ENCODE measurements at places on chromosomes 5 and 9.

DNA sequence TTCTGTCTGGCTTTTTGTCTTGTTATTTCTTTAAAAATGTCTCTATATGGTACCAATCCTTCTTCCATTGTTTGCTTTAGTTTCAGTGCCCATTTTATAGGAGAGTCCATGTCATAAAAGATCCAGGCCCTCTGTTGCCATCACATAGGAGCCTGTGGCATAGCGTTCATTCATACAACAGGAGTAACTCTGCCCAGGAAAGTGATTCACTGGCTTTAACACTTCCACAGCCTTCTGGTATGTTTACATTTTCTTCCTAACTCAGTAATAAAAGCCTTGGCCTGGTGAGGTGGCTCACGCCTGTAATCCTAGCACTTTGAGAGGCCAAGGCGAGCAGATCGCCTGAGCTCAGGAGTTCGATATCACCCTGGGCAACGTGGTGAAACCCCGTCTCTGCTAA lies 519.3 kb upstream of the PTGER4 start:
- DNase-seq: no peak

DNA sequence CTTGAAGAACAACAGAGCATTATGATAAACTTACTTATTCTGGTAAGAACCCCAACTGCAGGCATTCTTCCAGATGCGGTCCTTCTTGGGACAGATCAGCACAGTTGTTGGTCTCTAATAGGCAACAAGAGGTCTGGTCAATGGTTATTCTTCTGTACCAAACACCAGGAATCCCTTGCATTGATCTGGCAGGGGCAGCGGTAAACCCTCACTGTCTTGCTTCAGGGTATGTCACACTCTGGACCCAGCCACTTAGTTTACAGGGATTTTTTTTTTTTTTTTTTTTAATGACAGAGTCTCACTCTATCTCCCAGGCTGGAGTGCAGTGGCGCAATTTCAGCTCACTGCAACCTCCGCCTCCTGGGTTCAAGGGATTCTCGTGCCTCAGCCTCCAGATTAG lies 1.3 kb upstream of the FAM193B start:
- no peak for DNase-seq

DNA sequence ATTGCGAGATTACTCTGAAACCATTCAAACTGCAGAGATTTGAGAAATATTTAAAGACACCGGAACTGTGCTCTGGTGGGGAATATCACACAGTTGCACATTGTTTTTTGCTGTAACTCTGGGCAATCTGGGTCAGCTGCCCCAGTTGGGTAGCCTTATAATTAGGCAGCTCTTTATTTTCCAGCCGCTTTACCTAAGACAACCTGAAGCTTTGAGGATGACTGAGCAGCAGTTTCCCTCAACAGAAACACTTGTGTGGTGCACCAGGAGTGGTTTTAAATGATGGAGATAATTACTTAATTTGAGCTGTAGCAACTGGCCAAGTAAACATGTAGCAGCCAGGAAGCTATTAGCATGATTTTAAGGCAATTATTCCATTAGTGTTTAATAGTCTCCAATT lies 2.9 kb downstream of the PLCXD3 start:
- DNase-seq: no peak

GRCh38 chr9:72149231-72149975 lies at the start of gene GDA:
Gene GDA (plus strand): TSS chr9:72149440. CDS start chr9:72149560, 120 bp downstream.
- DNase-seq: no peak

- DNase-seq: no peak
Measured at GRCh38 chr9:111937781-111938426, 41.3 kb downstream of the UGCG start.

GRCh38 chr9:91766315-91767069 lies 183.5 kb downstream of the ROR2 start:
- peak; percentile 69 for DNase-seq

DNA sequence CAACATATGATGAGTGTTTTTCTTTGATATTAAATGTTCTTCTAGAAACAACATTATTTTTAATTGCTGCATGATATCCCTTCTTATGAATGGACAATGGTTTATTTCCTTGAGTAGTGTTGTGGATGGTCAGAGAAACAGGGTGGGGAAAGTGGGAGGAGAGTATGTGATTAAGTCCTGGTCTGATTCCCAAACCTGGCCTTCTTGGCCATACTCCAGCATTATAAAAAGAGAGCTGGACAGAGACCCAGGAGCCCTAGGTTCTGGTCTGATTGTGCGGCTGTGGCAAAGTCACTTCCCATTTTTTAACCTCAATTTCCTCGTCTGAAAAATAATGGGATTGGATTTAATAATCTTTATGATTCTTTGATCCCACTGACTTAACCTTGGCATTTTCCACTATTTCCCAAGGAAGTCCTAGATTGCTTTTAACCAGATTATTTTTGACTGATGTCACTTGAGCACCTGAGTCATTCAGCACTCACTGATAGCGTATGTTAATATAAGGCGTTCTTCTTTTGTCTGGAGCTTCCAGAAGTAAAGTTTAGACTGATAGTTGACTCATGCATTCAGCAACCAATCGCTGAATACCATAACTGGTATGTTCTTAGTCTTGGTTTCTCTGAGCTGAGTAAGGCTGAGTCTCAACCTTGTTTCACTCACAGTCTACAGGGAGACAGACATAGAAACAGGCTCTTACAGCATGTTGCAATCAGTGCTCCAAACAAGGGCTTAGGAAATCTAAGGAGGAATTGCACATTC lies 26.2 kb downstream of the OSMR start:
- no peak for DNase-seq

DNA sequence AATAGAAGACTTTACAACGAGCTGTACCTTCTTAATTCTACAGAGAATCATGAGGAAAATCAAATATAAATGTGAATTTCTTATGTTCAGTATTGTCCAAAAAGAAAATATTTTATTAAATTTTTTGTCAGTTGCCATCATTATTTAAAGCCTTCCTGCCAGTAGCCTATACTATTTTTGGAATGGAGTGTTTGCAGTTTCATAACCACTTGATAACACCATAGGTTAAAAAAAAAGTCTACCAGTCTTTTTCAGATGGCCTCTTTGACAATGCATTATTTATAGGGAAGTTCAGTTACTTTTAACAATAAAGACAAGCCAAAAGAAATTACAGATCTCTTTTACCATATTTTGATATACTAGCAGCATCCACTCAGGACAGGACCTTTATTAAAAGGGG lies 80.3 kb upstream of the CCDC152 start:
- no peak for DNase-seq

- DNase-seq: no peak
Measured at GRCh38 chr5:180484813-180485212, 9.4 kb upstream of the CNOT6 start.

GRCh38 chr5:154895606-154896561 lies 37.5 kb downstream of the CNOT8 start:
- no peak for DNase-seq

DNA sequence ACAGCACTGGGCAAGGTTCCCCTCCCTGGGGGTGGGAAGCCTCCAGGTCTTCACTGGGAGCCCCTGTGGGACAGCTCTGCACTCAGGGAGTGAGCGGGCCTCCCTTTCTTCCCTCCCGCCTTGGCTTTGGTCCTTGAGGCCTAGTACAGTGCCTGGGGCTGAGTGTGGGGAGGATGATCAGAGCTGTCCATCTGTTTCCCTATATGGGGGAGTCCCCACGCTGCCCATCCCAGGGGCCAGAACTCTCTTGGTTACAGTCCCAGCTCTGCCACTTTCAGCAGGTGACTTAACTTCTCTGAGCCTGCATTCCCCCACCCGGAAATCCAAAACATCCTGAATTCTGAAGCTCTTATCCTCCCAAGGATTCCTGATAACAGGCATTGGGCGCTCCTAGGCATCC lies 42.6 kb downstream of the DAB2IP start:
- no peak for DNase-seq

GRCh38 chr9:125180876-125181275 lies 8.7 kb downstream of the PPP6C start:
- no peak for DNase-seq

DNA sequence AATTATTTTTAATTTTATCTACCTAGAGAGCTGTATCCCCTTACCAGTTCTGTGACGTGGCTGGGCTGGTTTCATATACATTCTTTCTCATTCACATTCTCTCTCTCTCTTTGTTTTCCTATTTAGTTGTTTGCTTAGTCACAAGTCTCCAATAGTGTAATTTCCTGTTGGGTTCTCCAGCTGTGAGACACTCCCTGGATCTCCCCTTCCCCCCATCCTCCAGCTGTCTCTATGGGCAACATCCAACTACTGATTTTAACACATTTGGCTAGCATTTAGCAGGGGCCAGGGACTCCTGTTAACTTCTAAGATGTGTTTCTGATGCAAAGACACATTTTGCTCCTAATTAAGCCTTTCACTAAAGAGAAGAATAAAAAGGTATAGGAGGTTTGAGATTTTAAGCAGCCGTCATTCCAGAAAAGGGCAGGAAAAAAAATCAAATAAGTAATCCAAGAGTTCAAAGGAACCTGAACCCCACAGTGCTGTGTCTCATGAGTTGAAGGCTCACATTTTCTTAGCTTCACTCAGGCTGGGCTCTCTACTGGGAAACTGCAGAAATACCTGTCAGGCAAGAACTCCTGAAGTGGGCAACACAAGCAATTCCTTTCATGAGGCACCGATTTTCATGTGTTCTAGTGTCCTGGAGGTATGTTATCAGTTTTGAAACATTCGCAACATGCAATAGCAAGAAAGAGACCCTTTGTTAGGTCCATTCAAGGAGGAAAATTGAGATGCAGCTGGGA lies 198.7 kb upstream of the C9orf72 start:
- DNase-seq: peak; percentile 36

DNA sequence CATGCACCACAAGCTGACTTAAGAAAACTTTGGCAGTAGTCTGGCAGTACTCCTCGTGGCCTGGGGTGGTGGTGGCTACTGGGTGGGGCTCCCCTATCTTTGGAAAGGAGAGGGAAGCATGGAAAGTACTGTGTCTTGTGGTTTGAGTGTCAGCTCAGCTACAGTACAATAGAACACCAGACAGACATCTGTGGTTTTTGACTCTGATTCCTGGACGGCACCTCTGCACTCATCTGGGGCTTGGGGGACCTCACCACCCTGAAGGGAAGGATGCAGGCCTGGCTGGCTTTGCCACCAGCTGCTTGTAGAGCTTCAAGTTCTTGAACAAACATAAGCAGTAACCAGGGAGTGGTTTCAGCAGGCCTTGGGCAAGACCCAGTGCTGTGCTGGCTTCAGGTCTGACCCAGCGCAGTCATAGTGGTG lies 40.6 kb downstream of the TNFSF8 start:
- no peak for DNase-seq

DNA sequence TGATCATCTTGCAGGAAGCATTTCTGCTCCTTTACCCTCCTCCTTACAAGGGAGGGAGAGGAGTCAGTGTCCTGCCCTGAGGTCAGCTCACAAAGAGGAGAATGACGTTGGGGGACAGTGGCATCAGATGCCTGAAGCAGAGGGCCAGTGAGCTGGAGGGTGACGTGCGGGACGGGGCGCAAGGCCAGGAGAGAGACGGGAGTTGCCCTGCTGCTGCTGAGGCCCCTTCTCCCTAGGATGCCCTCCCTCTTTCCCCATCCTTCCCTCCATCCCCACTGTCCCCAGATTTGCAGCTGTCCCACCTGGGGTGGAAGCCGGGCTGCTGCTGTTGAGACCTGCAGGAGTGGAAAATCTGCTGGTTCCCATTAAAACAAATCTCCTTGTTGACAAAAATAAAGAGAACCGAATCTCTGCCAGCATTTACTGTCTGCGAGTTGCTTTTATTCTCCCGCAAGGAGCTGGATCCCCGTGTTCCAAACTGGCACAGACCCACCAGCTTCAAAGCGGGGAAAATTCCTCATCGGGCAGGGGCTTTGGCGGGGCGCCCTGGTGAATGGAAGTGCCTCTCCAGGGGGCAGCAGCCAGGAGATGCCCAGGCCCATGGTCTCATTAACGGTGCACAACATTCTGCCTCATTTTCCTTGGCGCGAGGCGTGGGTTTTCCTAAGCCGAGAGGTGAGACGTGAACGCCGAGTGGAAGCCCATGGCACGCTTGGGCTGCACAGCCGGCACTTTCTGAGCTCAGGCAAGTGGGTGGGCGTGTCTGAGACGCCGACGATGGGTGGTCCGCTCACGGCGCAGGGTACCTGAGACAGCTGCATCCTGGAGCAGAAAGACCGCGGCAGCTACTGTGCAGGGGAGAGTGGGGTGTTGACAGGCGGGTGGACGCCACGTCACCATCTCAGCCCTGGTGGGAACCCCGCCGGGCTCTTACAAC lies 13.9 kb upstream of the COL5A1 start:
- no peak for DNase-seq

DNA sequence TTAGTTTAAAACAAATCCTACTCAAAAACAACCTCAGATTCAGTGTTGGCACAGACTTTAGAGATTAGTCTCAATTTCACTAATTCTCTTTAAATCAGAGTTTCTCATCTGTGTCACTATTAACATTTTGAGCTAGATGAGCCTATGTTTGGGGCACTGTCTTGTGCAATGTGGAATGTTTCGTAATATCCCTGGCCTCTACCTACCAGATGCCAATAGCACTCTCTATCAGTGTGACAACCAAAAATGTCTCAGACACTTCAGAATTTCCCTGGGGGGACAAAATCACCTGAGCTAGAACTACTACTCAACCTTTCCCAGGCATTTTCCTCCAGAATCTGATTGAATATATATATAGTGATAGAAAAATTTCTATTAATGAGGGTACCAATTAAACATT lies 465.2 kb upstream of the RGMB start:
- DNase-seq: no peak

DNA sequence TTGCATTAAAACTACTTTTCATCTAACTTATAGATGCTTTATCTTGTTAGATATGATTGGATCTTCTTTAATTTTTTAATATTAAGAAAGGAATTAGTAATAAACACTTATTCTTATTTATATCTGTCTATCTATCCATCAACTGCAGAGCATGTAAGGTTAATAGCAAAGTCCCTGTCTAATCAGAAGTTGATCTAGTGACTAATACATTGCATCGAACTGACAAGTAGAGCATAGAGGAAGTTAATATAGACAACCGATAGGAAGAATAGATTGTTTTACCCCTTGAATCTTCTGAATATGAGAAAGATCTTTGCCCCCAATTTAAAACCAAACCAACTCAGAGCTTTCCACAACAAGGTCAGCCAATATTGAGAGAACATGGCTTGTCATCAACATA lies 862.0 kb upstream of the CDH6 start:
- DNase-seq: no peak

- no peak for DNase-seq
Measured at GRCh38 chr5:110752953-110753352, 14.1 kb downstream of the SLC25A46 start.

DNA sequence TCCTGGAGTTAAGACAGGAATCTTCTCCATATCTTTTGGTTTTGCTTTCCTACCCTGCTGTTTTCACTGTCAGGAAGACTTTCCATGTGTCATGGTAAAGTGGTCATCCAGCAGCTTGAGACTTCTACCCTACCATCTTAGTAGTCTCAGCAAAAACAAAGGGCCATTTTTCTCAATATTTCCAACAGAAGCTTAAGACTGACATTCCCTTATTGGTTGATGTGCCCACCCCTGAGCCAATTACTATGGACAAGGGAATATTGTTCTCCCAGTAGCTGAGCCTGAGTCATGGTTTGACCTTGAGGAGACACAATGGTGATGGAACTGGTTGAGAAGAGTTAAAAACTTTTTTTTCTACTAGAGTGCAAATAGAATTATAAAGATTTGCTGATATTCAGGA lies 105.6 kb downstream of the CSNK1G3 start:
- no peak for DNase-seq

GRCh38 chr9:8825585-8826147 lies 1026.1 kb upstream of the DMAC1 start:
- no peak for DNase-seq

- DNase-seq: peak; percentile 61
Measured at GRCh38 chr5:68459093-68459809, 243.7 kb downstream of the PIK3R1 start.

All from NCI-H1092 treated with DMSO at 0.1 percent for 48 hours (cell line).